ENCODE measurements at places on chromosomes 7 and 10. TPM values are rescaled to one million over a fixed set of nuclear protein-coding genes. Genes with fewer than 3 reads are reported as not detected.

The IGFBP3 gene
- total RNA-seq: 10.5 TPM

The NRAP gene
- total RNA-seq: not detected

The CTAGE8 gene
- not detected for total RNA-seq

The CACNB2 gene
- total RNA-seq: not detected

The GPNMB gene
- 0.41 TPM for total RNA-seq

The SKIDA1 gene
- 0.26 TPM for total RNA-seq

The HTR7 gene
- not detected for total RNA-seq

The PILRA gene
- total RNA-seq: 1.3 TPM

The ELAPOR2 gene
- 2.3 TPM for total RNA-seq

Measured in activated CD8-positive, alpha-beta memory T cell treated with anti-CD3 and anti-CD28 coated beads, Interleukin-2, amount 10 ng/mL, durations not matched to agents 7 days and 5 days (primary cell).